Activated CD8-positive, alpha-beta T cell treated with anti-CD3 and anti-CD28 coated beads for 36 hours (primary cell): ENCODE measurements at places on chromosomes 7 and 10. TPM values are rescaled to one million over a fixed set of nuclear protein-coding genes. Genes with fewer than 3 reads are reported as not detected.

GRCh38 chr10:97922022-97922758 is 72.5 kb downstream of the GOLGA7B start:
- DNase-seq: no peak

DNA sequence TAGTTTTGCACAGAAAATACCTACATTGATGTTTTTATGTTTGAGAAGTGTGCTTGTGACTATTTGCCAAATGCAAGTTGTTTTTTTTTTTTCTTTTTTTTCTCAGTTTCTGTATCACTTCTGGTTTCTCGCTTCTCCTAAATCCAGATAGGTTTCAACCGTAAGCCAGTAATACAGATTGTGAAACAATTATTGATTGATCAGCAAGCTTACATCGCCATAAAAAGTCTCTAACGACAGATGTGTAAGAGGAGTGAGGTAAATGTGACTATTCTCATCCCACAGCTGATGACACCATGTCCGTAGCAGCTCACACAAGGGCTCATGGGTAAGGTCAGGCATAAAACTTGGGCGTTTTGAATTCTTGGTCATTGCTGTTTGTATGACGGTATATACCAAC is 202.8 kb upstream of the AKR1E2 start:
- DNase-seq: no peak

DNA sequence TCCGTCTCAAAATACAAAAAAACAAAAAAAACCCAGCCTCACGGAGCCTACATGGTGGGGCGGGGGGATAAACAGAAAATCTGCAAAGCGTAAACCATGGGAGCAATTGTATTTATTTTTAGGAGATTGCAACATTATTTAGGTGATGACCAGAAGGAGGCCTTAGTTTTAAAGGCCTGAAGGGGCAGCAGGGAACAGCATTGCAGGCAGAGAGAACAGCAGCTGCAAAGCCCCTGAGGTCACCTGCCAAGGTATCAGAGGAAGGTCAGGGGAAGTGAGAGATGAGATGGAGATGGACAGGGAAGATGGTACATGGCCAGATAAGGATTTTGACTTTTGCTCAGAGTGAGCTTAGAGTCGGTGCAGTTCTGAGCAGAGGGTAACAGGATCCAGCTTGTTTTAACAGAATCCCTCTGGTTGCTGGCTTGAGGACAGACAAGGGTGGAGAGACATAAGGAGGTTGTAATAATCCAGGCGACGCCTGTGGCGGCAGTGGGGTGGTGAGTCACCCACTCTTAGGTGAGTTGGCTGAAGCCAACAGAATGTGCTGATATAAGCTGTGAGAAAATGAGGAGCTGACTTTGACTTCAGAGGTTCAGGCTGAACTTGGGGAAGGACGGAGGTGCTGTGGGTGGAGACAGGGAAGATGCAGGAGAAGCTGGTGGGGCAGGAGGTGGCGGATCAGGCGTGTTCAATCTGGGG is 82.3 kb upstream of the GTF2I start:
- DNase-seq: no peak

- no peak for DNase-seq
Measured at GRCh38 chr10:113882240-113882639, 27.8 kb downstream of the NHLRC2 start.

DNA sequence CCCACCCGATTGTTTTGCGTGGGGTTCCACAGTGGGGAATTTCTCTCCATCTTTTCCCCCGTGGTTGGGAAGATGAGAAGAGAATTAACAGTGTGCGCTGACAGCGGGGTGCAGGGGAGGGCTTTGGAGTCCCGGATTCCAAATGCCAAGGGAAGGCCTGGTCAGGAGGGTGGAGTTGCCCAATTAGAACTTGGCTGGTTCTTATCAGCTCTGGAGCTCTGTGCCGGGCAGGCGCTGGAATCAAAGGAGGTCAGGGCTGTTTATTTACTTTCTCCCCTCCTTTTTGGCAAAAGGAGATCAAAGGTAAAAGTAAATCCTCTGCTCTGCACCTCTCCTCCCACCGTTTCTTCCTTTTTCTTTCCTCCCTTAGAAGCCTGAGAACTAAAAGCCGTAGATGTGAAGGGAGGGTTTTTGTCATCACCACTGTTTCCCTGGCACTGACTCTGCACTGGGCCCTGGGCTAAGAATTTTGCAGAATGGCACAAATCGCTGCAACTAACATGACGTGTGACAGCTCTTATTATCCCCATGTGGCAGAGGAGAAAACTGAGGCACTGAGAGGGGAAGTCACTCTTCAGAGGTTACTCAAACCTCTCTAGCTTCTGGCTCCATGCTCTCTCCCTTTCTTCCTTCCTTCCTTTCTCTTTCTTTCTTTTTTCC is 95.2 kb upstream of the ZNF716 start:
- DNase-seq: no peak

GRCh38 chr10:46538717-46539426 is 17.6 kb downstream of the GPRIN2 start:
- no peak for DNase-seq

GRCh38 chr7:117062300-117062699 is 109.0 kb downstream of the ST7 start:
- DNase-seq: no peak

- DNase-seq: no peak
Measured at GRCh38 chr7:157300369-157300825, 36.4 kb upstream of the DNAJB6 start.

- no peak for DNase-seq
Measured at GRCh38 chr7:68245688-68246087, 1249.1 kb downstream of the TYW1 start.

The PODXL gene
- 0.51 TPM for total RNA-seq

The ZFYVE27 gene
- total RNA-seq: 20.1 TPM
